ENCODE measurements at places on chromosomes 4 and X.

GRCh38 chrX:129939986-129940385 lies 34.0 kb downstream of the UTP14A start:
- DNase-seq = no peak

DNA sequence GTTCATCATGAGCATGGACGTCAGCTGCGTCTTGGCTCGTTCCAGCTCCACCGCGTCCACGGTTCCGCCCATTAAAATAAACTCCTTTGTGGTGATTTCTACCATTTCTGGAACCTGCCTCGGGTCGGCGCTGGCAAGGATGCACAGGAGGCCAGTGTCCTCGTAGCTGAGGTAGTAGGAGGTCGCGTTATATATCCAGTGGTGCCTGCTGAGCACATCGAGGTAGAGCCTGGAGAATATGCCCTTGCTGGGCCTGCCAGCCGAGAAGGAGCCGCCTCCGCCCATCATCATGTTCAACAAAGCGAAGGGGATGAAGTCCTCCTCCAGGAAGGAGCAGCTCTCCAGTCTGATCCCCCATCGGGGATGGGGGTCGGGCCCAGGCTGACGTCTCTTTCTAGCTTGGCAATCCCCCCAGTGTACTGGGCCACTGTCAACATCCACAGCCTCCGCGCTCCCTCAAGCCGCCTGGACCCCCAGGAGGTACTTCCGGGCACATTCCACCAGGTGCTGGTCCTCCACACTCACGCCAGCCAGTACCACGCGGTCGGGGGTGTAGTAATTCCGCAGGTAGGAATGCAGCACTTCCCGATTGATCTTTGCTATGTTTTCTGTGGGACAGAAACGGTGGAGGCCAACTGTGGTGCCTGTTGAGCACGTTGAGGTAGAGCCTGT lies 120.9 kb upstream of the GRID2 start:
- no peak for DNase-seq

- DNase-seq = no peak
These were observed 338.3 kb upstream of the TEX13C start for GRCh38 chrX:124981420-124981819.

- DNase-seq = peak; percentile 45
These were observed 177.1 kb downstream of the CBR4 start for GRCh38 chr4:168832763-168833575.

GRCh38 chrX:69280933-69281332 lies 115.7 kb upstream of the PJA1 start:
- no peak for DNase-seq

DNA sequence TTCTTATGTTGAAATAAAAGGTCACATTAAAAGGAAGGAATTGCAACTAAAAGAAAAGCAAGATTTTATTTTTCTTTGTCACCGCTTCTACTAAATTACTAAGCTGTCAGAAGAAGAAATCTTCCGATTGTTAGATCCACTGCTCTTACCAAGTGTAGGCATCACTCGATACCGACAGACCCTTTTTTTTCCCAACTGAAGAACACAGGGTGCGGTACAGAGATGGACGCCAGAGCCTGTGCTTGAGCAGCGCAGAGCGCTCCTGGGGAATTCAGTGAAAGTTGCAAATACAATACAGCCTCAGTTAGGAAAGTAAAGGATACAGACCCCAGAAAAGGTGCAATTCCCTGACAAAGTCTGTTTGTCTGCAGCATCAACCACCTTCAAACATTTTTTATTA lies 94.9 kb upstream of the WDR17 start:
- DNase-seq = no peak

- peak; percentile 67 for DNase-seq
These were observed 1.4 kb upstream of the MAGED1 start for GRCh38 chrX:51891821-51892551.

DNA sequence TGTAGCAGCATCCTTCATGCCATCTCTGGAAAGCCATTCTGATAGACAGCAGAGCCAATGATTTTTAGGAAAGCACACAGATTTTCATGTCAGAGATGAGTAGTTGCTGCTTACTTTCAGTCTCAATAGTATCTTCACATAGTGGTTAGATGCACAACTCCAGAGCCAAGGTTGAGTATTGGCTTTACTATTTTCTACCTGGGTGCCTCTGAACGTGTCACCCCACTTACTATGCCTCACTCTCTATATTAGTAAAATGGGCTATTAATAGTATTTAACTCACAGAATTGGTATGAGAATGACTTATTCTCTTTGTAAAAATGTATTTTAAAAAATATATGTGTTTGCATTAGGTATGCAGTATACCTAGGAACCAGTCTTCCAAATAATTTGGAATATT lies 108.8 kb upstream of the STIM2 start:
- DNase-seq = no peak

DNA sequence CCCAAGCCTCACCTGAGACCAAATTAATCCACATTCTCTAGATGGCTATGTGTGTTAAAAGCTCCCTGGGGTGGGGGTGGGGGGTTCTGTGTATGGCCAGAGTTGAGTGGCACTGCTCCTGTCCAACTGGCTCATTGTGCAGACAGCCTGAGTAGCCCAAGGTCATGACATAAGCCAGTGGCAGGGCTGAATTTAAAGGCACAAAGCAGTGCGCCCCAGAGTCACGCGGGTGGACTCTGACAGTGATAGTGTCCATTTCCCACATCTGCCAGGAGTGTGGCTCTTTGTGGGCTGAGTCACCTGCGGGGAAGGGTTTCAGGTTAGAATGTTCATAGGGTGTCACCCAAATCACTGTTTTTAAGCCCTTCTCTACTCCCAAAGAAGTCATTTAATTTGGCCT lies 45.4 kb downstream of the SCD5 start:
- no peak for DNase-seq
